Muscle of arm (tissue), 14 donors: ENCODE measurements at places on chromosomes 11 and 22. TPM values are rescaled to one million over a fixed set of nuclear protein-coding genes. Genes with fewer than 3 reads are reported as not detected.

DNA sequence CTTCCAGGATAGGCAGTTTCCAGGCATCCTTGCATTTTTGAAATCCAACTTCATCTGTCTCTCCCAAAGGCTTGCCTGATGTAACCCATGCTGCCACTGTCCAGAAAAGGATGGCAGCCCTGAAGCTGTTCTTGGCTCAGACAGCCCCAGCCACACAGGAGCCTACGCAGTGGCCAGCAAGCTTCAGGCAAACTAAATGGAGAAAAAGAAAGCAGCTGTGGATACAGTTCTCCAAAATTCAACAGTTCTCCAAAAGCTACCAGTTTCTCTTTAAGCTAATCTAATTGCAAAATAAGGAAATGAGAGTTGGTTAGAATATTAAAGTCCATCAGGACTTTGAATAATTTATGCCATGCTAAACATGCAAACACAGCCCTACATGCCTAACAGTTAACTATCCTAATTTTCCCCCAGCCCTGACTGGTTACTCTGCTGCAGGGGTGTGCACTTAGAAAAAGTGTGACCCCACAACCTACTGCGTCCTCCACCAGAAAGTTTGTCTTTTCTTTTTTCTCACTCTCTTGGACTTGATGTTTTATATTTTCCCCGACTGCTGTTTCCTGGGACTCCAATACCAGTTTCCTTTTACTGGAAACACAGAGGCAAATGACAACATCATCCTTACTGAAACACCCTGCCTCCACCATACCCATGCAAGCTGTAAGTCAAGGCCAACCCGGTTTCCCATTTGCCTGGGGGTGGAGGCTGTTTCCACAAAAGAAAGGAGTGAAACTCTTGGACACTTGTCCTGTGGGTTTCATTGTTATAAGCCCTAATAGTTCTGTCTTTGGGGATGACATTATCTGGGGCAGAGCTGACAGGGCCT, 69.1 kb upstream of the OR5AN1 start:
- DNase-seq = no peak

GRCh38 chr11:114912826-114913225, 234.5 kb downstream of the NXPE2 start:
- DNase-seq = no peak

GRCh38 chr11:70577948-70578347, 179.6 kb downstream of the CTTN start:
- DNase-seq = no peak

- no peak for DNase-seq
These were observed 6.8 kb downstream of the UFD1 start for GRCh38 chr22:19472233-19472632.

- DNase-seq = no peak
These were observed 14.2 kb upstream of the TECTA start for GRCh38 chr11:121086866-121087265.

DNA sequence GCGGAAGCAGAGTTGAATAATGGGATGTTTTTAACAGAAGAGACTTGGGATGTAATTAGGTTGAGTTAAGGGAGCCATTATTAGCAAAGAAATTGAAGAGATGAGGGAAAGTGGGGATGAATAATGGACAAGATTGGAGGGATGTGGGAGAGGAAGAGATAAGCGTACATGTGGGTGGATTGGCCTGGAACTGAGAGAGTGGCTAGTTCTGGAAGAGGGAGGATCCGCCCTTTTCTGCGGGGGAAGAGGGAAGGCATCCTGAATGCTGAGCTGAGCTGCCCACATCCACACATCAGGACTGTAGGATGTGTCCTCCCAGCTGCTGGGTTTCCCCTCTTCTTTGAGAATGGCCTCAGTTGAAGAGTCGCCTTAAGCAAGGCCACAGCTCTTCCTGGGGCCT, 68.3 kb upstream of the CADM1 start:
- DNase-seq = no peak

GRCh38 chr11:110565357-110566336, 135.9 kb downstream of the FDX1 start:
- DNase-seq = no peak

DNA sequence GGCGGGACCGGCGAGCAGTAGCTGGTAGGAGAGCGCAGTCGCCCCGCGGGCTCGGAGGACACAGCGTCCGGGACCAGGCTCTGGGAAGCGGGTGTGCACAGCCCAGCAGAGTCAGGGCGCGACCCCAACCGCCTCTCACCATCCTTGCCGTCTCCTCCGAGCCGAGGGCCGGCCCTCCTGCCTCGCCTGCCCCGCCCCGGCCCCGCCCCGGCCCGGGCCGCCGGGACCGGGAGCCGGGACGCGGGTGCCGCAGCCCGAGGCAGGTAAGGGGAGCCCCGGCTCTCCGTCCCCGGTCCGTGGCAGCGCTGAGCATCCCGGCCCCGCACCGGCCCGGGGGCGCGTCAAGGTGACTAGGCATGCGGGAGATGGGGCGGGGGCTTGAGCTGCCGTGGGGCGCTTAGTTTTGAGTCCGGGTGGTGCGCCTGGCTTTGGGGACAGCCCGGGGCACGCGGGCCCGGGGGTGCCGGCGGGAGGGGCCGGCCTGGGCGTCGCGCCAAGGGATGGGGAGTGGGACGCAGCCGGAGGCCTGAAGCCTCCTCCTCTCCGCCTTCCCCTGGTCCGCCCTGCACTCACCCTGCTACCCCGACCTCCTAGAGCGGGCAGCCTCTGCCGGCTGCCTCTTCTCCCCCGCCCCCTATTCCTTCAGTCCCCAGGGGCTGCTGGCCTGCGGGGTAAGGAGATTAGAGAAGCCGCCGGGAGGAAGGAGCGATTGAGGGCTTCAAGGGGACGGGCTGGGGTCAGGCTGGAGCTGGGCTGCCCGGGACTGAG, at the start of gene ABCG4:
Gene ABCG4 (plus strand): TSS at position 35 of the 768 bp plus-strand sequence. CDS start 914 bp downstream, outside the sequence.
- DNase-seq = no peak

GRCh38 chr11:100229086-100229485, 458.0 kb upstream of the ARHGAP42 start:
- no peak for DNase-seq

GRCh38 chr22:38291201-38291777, 18.5 kb upstream of the TMEM184B start:
- DNase-seq = no peak

DNA sequence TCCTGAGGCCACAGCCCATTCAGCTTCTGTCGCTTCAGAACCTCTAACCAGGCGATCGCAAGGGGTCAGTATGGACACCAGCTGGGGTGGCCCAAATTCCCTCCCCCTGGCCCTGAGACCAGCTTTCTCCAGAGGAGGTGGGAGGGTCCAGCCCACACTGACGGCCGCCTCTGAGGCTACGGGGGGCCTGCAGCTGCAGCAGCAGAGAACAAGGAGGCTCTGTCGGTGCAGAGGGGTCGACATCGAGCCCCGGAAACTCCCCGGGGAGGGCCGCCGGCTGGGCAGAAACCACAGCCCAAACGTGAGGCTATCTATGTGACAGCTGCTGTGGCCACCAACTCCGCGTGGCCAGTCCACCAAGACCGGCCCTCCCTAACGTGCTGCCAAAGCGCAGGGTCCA, 40.8 kb downstream of the ELFN2 start:
- no peak for DNase-seq

DNA sequence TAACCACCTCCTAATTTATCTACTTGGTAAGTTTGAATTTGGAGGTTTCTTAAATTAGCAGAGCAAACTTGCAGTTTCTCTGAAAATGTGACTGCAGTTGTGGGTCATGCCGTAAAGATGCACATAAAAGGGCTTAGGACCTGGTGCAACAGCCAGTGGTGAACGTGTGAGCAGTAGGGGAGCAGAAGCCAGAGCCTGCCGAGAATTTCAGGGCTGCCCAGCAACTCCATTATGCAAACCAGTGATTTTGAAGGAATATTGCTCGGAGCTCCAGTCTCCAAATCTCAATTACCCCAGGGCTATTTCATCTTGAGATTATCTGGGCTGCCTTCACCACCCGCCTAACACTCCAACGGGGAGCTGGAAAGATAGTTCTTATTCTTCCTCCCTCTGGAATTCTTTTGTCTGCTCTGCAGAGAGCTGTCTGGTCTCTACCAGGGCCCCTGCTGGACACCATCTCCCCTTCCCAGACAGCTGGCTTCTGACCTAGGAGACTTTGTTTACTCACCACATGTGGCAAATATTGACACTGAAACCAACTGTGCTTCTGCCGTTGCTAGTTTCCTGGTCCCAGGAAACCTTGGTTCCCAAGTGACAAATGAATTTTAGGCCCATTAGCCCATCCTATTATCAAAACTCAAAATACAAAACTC, 93.9 kb downstream of the DSCAML1 start:
- no peak for DNase-seq

- DNase-seq = no peak
These were observed 34.9 kb upstream of the OR10G7 start for GRCh38 chr11:124075841-124076651.

The FAM181B gene
- polyA plus RNA-seq = 0.08 TPM

The IL10RA gene
- polyA plus RNA-seq = 9.2 TPM

The ISX gene
- not detected for polyA plus RNA-seq

The CHID1 gene
- polyA plus RNA-seq = 57.6 TPM

The SLC22A25 gene
- polyA plus RNA-seq = not detected

The SYNGR1 gene
- polyA plus RNA-seq = 16.0 TPM

The ST14 gene
- 0.37 TPM for polyA plus RNA-seq

The DSCAML1 gene
- polyA plus RNA-seq = 0.88 TPM

The OVOL1 gene
- polyA plus RNA-seq = 0.14 TPM
